Lung microvascular endothelial cell (primary cell): ENCODE measurements at places on chromosomes 6 and 20. TPM values are rescaled to one million over a fixed set of nuclear protein-coding genes. Genes with fewer than 3 reads are reported as not detected.

GRCh38 chr6:157879034-157879872 is 56.2 kb downstream of the SNX9 start:
- DNase-seq, result no peak

GRCh38 chr6:57254055-57254717 is 32.1 kb upstream of the RAB23 start:
- no peak for DNase-seq

DNA sequence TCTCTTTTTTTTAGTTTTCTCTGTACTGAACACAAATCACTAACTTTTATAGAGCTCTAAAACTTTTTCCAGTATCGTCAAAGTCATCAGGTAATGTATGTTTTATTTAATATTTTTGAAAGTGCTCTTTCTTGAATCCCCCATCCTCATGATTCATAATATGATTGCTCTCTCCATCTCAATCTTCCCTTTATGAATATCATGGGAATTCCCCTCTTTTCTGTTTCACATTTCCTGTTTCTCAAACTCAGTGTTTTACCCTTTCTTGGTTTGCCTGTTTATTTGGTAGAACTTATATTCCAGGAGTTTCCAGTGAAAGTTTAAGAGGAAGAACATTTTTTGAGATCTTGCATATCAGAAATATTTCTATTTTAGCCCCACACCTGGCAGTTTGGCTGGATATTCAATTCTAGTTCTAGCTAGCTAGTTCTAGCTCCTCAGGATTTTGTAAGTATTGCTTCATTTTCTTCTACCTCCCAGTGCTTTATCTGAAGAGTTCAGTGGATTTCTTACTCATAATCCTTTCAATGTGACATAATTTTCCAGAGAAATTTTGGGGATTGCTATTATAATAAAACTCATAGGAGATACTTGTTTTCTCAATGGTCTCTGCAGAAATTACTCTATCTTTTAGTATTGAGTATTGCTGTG is 6.1 kb upstream of the C6orf58 start:
- DNase-seq, result no peak

- DNase-seq, result no peak
Measured at GRCh38 chr6:150930841-150931240, 65.3 kb downstream of the MTHFD1L start.

DNA sequence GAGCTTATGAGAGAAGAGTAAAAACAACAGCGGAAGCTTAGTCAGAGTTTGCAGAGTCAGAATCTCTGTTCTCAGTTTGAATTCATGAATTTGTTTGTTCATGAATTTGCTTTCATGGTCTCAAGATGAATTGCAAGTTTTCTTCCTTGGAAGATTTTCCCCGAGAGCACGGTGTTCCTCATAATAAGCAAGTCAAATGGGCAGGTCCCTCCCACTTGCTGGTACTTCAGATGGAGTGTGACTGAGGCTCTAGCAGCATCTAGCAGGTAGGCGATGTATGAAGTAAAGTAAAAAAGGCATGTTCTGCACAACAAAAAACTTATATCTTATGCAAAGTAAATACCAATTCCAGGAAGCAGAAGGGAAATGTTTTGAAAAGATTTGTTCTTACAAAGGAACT is 15.5 kb upstream of the MLIP start:
- DNase-seq, result no peak

PRSS35 gene
- total RNA-seq, result not detected in 2 replicates

- DNase-seq, result no peak
Measured at GRCh38 chr6:4794140-4794707, 18.0 kb downstream of the CDYL start.

DNA sequence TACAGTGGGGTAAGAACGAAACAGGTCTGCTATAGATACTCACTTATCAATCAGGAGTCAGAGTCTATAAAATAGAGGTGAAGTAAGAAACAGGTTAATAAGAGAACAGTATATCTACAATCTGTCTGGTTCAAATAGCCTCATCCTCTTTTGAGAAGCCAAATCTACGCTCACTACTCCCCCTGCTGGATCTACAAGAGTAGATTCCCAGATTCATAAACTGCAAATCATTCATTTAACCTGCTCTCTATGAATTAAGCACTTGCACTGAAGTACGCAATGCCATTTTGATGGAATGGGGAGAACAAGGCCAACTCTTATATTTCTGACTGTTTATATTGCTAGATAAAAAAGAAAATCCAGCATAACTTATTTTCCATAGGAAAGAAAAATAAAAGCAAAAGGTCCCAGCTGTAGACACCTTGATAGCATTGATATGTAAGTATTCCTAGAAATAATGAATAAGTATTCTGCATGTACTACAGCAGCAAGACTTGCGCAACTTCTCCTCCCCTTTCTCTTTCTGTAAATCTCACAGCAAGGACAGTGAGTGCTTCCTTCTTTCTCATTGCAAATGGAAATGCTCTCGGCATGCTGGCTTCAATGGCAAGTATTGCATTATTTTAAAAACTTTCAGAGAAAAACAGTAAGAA is 92.3 kb downstream of the RFX6 start:
- peak; percentile 61 for DNase-seq

GRCh38 chr20:1945660-1946059 is 48.2 kb downstream of the PDYN start:
- no peak for DNase-seq

TRIM31 gene
- not detected in 2 replicates for total RNA-seq

- no peak for DNase-seq
Measured at GRCh38 chr6:9961646-9962045, 453.2 kb downstream of the TFAP2A start.

GRCh38 chr20:2349801-2350200 is 30.9 kb upstream of the TGM6 start:
- no peak for DNase-seq

DNA sequence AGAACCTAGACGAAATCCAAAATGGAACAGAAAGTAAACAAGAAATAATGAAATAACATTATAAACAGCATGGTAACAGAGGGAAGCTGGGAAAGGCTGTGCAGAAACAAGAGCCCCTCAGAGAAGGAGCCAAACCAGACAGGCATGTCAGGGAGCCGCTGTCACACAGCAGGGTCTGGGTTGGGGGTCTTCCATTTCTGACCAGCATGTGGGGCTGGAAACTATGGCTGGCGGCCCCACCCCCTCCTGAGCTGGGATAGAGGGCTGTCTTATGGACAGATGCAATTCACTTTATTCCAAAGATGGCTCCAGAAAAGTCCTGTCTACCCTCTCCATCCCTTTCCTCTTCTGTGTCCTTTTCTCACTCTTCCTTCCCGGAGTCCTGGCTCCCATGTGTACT is 27.3 kb downstream of the C6orf89 start:
- no peak for DNase-seq

DNA sequence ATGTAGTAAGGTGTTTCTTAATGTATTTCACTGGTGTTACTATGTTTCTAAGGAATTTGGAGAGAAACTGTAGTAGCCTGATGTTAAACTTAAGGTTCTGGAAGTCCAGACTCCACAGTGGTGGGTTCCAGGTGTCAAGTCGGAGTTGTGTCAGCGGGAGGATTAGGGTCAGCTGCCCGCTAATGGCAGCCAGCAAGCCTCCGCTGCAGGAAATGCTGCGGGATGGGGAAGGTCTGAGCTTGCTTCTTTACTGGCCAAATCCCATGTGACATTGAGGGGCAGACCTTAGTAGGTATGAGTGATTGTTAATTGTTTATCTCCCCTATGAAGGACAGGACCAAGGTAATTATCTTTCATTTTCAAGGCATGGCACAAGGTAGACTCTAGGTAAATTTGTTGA is 3.7 kb upstream of the ARID1B start:
- no peak for DNase-seq

- no peak for DNase-seq
Measured at GRCh38 chr20:10962937-10963336, 289.1 kb upstream of the JAG1 start.

GRCh38 chr6:161273274-161273751 is 548 bp downstream of the AGPAT4 start:
- DNase-seq, result peak; percentile 88

- DNase-seq, result peak; percentile 20
Measured at GRCh38 chr6:119147101-119148053, 68.9 kb upstream of the FAM184A start.

DNA sequence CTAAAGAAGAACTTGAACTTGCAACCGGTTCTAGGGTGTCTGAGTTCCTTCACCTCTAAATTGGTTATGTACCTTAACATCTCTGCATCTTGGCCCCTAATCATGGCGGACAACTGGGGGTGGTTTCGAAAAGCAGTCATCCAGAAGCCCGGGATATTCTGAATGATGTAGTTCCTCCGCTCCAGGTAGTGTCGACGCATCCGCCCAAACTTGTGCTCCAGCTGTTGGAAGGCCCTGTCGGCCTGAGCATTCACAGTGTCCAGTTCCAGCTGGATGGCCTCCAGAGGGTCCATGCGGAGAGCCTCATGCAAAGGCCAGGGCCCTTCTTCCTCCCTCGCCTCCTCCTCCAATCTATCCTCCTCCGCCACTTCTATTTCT is 887 bp downstream of the TSPYL1 start:
- DNase-seq, result peak; percentile 60

DNA sequence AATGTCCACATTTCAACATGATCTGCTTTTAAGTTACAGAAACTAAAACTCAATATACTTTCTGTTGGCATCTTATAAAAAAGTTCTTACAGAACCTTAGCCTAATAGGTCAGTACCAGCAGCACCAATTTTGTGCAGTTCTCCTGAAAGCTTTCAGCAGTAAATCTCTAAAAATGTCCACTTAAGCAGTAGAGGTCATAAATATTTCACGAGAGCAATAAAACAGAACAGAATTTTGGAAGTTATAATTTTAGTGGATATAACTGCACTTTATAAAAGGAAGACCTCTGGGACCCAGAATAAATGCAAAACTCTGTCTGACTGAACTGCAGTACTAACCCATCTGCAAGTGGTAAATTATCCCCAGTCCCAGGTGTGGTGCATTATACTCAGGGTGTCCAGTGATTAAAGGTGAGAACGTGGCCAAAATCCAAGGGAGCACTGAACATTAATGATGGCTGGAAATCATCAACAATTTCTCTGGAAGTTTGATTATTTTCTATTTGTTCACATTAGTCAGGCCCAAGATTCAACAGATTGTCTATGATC is 172.6 kb upstream of the RSPO3 start:
- no peak for DNase-seq

SLC4A11 gene
- 5.2 and 23.8 TPM in 2 replicates for total RNA-seq

RAB23 gene
- 3.6 and 3.9 TPM in 2 replicates for total RNA-seq

DNA sequence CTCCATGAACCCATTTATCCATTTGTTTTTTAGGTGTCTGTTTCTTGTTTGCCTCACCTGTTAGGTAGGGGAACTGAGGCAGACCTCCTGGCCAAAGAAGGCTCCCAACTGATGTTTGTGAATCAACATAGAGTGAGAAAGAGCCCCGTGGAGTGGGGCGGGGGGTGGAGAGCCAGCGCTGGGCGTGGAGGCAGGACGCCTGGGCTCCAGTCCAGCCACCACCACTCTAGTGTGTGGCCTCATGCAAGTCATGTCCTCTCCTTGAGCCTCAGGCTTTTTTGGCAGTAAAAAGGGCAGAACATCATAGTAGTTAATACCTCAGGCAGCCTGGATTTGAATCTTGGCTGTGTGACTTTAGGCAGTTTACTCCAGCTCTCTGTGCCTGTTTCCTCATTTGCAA is 42.2 kb upstream of the SCRT2 start:
- no peak for DNase-seq

CASS4 gene
- under 0.01 and 1.2 TPM in 2 replicates for total RNA-seq

GRCh38 chr6:4774296-4774695 is 1.9 kb upstream of the CDYL start:
- DNase-seq, result no peak

ARFRP1 gene
- 22.7 and 31.2 TPM in 2 replicates for total RNA-seq

RIPOR3 gene
- total RNA-seq, result 0.20 TPM in 1 of 2 replicates, not detected in the other

DNA sequence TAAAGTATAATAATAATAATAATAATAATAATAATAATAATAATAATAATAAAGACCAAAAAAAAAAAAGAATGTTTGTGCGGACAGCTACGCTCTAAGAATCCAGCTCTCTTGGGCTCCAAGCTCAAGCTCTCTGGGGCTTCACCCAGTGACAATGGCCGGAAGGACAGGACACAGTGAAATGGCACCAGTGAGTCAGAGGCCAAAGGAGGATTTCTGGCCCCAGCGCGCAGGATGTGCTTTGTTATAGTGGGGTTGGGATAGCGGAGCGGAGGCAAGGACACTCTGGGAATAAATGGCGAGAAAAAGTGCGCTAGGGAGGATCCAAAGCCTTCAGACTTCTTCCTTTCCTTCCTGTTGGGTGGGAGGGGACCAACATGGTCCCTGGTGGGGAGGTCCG is 38.2 kb downstream of the HLA-A start:
- peak; percentile 68 for DNase-seq

SLC13A3 gene
- total RNA-seq, result under 0.01 TPM in 1 of 2 replicates, not detected in the other

- DNase-seq, result no peak
Measured at GRCh38 chr6:12047304-12047703, 35.2 kb downstream of the HIVEP1 start.

ULBP1 gene
- under 0.01 and 0.22 TPM in 2 replicates for total RNA-seq

SCRT2 gene
- not detected in 2 replicates for total RNA-seq

PNPLA1 gene
- total RNA-seq, result not detected in 2 replicates

DNA sequence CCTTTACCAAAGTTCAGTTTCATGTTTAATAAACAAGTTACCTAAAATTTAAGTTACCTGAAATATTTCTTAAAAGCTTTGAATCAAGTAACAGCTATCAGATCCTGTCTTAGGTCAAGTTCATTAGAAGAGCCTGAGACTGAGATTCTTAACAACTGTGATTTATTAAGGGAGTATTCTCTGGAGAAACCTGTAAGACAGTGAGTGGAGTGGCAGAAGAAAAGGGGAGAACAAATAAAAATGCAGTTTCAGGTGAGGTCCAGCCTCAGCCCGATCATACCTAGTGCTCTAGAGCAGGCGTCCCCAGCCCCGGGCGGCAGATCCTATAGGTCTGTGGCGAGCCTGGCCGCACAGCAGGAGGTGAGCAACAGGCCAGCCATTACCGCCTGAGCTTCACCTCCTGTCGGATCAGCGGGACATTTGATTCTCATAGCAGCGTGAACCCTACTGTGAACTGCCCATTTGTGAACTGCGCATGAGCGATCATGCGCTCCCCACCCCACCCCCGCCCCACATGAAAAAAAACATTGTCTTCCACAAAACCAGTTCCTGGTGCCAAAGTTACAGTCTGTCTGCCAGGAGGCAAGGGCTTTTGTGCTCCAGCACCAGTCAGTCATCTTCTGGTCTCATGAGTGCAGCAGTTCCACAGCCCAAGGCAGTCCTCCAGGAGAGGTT is 59.2 kb upstream of the ADGRB3 start:
- DNase-seq, result no peak

DNA sequence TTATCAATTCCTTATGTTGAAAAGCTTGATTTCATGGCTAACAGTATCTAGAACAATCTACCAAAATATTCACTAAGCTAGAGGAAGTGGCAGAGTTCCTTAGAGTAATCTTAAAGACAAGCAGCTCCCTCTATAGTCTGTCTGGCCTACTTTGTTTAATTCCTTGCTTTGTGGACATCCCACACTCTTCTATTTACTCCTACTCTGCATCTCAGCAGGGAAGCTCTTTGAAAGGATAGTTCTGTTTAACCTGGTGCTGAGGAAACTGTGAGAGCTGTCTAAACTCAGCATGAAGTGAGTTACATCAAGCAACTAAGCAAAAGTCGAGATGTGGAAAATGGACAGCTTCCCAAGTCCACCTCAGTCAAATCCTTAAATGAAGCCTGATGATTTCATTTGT is 4.3 kb downstream of the REV3L start:
- peak; percentile 70 for DNase-seq

GRM1 gene
- under 0.01 TPM in 1 of 2 replicates, not detected in the other for total RNA-seq

SOBP gene
- total RNA-seq, result 0.20 and 0.65 TPM in 2 replicates
